Brain microvascular endothelial cell (primary cell): ENCODE measurements at places on chromosomes 3 and 15.

DNA sequence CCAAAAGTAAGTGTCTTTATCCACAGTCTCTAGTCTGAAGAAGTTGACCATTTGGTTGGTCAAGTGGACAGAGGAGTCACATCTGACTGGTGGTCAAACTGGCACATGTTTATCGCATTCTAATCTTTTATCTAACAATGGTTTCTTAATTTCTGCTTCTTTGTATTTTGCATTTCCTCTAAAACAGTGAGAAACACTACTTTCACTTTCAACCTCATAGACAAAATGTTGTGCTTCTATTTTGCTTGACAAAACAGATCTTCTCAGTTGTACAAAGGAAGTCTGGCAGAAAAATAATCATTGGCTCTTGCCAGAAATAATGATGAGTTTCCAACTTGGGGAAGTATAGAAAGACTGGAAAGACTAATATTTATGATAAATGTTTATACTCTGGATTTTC, 103.9 kb downstream of the MME start:
- DNase-seq, result no peak

GRCh38 chr15:64315216-64315615, 40.8 kb downstream of the CSNK1G1 start:
- DNase-seq, result no peak

DNA sequence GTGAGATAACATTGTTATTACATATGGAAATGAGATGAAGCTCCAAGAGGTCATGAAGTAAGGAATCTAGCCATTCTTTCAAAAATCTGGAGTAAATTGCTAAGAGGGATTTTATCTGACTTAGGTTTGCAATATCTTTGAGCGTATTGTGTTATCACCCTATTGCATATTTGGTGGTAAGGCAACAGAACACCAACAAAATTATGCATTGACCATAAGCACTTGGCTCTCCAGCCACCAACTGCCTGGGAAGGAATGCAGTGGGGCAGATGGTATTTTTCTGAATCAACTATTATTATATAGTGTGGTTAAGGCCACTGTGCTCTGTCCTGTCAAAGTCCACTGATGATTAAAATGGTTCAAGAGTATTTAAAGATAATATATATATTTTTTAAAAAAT, 287.9 kb upstream of the SEMA6D start:
- DNase-seq, result peak; percentile 62

DNA sequence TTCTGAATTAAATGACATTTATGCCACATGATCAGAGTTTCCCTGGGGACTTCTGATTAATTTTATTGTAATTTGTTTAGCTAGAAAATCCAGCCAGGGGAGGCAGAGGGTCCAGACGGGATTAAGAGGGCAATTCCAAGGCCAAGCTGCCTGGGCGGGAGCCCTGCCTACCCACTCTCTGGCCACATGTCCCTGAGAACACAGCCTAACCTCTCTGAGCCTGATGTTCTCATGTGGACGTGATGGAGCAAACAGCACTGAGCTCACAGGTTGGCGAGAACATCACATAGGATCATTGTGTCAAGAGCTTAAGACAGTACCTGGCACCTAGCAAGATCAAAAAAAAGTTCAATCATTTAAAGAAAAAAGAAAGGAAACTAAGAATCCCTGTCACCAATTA, 1.0 kb downstream of the LRRC2 start:
- DNase-seq, result no peak

GRCh38 chr3:187750006-187750512, 4.8 kb upstream of the BCL6 start:
- no peak for DNase-seq

GRCh38 chr3:168424059-168424734, 328.5 kb upstream of the GOLIM4 start:
- DNase-seq, result peak; percentile 71

DNA sequence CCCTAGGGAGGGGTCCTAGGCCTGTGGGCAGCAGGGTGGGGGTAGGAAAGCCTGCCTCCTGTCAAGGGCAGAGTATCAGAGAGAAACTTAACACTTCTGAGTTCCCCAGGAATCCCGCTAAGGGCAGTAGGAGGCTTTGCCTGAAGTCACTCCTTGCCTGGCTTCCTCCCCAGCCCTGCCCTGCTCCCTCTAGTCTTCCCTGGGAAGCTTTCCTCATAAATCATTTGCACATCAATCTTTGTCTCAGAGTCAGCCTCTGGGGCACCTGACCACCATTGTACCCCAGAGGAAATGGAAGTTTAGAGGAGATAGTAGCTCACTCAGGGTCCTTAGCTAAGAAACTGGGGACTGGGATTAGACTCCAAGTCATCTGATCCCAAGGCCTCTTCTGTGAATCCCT, 129.4 kb upstream of the TLE3 start:
- DNase-seq, result no peak

- DNase-seq, result no peak
Measured at GRCh38 chr3:170653801-170654200, 67.9 kb upstream of the SLC7A14 start.

DNA sequence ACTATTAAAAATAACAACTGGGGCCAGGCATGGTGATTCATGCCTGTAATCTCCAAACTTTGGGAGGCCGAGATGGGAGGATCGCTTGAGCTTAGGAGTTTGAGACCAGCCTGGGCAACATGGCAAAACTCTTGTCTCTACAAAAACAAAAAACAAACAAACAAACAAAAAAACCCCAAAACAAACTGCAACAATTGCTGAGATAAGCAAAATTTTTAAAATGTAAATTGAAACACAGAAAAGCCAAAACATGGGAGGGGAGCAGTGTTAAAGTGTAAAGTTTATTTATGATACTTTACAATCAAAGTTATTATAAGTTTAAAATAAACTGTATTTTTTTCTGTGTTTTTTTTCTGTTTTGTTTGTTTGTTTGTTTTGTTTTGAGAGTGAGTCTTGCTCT, 207.7 kb downstream of the PCCB start:
- DNase-seq, result no peak

GRCh38 chr15:100722551-100723314, 120.3 kb downstream of the ASB7 start:
- no peak for DNase-seq

DNA sequence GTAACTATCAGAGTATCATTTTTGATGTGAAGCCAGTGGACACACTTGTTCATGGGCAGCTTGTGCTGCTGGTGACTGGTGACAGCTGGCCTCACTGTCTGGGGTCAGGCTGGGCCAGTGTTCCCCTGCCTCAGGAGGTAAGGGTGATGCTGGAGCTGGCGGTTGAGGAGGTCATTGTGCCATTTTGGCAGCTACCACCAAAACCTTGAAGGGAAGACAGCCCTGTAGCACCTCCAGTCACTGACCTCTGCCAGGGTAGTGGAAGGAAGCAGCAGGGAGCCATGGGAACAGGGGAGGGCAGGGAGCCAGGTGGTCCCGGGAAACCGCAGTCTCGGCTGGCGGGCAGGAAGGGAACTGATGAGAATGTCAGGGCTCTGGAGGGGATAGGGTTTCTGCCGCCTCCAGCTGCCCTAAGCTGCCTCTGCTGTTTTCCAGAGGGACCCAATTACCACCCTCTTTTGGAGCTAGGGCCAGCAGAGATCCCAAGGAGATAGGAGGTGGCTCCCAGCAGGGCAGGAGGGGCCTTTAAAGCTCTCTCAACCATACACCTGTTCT, 24.8 kb downstream of the FOXL2NB start:
- DNase-seq, result no peak

DNA sequence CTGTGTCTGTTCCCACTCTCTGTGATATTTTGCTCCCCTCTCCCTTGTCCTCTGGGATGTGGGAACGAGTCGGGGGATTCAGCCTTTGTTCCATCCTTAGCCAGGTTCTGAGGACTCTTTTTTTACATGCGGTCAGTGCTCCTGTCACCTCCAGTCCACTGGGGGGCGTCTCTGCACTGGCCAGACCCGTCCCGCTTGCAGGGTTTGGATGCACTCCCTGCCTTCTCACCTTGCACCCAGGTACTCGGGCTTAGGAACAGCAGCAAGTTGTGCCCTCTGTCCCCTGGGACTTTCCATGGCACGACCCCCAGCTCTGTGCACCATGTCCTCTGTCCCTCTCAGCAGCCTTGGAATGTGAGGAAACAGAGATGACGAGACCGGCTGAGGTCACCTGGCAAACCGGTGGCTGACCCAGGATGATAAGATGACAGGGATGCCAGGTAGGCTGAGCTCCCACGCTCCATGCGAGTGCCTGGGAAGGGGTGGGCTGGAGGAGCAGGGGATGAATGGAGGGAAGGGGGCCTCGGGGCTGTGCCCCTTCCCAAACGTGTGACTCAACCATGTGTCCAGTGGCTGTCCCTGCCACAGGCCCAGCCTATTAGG, 27.3 kb upstream of the FGD5 start:
- peak; percentile 37 for DNase-seq

DNA sequence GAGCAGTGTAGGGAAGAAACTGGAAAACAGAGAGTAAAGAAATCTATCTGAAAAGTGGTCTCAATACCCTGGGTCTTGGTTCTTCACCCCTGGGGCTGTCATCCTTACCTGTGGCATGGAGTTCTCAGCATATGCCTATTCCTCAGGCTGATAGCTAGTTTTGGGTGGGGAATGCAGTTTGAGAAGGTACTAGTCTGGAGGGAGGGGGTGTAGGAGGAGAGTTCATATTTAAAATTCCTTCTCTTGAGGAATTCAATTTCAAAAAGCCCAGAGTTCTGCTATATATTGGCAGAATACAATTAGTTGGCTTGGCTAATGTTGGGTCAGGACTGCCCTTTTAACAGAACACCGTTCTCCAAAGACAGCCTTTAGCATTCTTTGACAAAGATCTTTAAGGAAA, 82.9 kb upstream of the NPHP3 start:
- no peak for DNase-seq

DNA sequence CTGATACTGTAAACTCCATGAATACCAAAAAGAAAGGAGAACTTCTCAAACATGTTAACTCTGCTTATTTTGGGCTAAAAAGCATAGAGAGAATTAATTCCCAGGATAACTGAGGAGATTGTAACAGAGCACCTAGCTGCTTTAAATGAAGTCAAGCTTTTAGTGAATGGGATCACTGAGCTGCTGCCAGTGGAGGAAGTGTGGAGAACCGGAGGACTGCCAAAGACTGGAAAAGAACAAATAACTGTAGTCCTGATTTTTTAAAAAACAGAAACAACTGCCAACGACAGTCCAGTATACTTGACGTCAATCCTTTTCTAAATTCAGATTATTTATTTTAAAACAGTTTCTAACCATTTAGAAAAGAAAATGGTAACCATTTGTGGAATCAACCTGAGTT, 3.3 kb downstream of the C3orf70 start:
- no peak for DNase-seq

GRCh38 chr3:31010491-31010890, 116.0 kb upstream of the GADL1 start:
- DNase-seq, result peak; percentile 47

DNA sequence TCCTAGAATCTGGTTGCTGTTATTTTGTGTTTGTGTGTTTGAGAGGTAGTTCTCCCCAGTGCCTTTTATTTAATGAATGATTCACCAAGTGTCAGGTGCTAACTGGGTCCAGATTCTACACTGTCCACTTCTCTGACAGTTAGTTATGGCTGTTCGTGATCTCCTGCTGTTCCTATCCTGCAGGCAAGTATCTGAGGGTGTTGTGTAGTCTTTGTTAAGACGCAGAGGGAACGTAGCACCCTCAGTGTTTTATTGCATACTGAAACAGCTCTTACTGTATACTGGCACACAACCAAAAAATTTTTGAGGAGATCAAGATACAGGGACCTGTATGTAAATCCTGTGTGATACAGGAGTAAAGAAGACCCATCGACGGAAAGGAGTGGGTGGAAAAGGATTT, 1271.3 kb downstream of the ROBO1 start:
- no peak for DNase-seq

DNA sequence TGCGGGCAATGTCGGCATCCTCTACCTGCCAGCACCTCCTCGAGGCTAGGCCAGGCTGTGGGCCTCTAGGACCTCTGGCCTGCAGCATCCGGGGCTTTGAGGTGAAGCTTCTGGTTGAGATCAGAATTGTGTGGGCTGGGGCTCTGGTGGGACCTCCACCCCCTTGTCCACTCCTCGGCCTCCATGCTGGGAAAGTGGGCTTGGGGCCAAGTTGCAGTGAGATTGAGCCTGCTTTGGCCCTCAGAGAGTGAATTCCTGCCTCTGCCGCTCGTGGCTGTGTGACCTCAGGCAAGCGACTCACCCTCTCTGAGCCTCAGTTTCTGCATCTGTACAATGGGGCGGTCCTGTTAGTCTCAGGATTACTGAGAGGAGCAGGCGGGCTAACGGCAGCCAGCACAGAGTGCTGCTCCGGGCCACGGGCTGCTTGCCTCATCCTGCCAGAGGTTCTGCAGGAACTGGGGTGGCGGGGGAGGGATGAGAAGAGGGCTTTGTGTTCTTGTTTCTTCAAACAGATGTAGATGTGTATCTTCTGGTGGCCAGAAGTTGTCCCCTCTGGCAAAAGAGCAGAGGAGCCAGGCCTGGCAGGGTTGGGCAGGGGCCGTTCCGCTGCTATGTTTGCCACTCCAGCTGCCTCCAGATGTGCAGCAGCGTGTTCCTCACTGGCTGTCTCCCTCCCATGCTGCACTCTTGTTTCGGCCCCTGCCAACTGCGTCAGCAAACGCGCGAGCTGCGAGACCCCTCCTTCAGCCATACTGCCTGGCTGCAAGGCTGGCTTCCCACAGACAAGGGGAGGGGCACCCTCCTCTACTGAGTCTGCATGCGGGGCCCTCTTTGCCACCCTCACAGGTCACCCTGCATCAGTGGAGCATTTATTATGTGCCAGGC, 33.7 kb downstream of the FBLN2 start:
- DNase-seq, result no peak

GRCh38 chr3:13236557-13237173, 163.4 kb upstream of the IQSEC1 start:
- no peak for DNase-seq

DNA sequence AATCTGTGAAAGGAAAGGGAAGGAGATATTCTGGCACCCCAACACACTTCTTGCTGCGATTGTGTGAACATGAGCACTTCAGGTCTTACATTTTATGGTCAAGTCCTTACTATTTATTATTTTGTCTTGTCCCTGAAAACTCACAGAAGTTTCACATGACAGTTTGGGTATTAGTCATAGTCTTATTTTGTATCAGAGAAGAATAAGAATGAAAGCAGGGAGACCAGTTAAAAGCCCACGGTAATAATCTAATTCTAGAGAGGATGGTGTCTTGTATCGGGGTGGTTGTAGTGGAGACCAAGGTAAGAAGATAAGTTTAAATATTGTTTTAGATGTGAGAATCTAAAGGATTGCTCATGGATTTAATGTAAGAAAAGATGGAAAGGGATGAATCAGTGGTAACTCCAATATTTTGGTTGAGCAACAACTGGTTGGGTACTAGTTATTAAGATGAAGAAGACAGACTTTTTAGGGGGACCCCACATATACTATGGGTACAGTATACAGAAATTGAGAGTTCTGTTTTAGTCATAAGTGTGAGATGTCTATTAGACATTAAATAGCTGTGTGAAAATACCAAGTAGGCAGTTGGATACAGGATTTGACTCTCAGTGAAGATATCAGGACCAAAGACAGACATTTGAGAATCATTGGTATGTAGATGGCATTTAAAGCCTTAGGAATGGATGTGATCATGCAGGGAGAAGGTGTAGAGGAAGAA, 227.6 kb downstream of the MFSD1 start:
- DNase-seq, result no peak

DNA sequence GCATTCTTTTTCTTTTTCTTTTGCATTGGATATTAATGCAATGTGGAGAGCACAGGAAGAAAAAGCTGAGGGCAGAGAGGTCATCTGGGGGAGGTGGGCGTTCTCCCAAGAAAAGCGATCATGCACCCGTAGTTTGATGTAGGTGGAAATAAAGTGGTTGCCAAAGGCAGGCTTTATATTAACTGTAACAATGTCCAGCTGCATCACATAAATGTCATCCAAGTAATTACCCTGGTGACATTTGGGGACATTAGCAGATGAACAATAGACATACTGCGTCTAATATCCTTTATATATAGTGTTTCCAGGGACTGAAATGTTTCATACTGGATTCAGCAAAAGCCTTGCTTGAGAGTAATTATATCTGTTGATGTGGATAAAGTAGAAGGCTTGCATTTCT, 135.5 kb downstream of the CNTN6 start:
- DNase-seq, result no peak
